Stimulated activated CD4-positive, alpha-beta T cell treated with anti-CD3 and anti-CD28 coated beads, Interleukin-12 subunit alpha, Interleukin-12 subunit beta, amount 100 ng/mL, for 48 hours (primary cell): ENCODE measurements at places on chromosomes 3 and 15.

DNA sequence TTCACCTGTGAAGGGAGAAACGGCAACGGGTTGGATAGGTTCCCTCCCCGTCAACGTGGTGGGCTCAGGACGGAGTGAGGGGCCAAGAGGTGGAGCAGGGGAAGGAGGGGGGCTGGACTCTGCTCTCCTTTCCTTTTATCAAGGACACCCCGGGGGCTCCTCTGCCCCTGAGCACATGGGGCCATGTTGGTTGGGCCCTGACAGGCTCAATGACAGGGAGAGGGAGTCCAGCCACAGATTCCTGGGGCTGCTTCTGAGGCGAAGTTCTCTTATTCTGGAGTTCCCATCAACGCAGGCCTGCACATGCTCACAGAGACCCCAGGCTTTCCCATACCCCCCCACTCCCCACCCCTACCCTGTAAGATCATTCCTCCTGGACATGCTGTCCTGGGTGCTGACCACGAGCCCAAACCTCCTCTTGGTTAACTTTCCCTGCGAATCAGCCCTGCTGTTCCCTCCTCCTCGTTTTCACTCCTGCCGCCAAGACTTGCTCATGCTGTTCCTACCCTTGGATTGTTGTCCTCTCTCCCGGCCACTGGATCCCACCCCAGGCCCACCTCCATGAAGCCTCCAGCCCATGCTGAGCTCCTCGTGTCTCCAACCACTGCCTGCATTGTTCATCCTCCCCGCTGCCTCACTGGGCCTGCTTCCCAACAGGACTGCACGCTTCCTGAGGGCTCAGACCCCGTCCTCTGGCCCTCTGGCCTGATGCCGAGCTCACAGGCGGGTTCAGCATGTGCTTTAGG lies 61.2 kb downstream of the SENP2 start:
- no peak for DNase-seq

GRCh38 chr3:16122661-16123060 lies 51.8 kb upstream of the GALNT15 start:
- DNase-seq: no peak

GRCh38 chr3:23685541-23686258 lies 120.1 kb upstream of the UBE2E1 start:
- DNase-seq: peak; percentile 4

GRCh38 chr3:141070727-141071357 lies 19.7 kb downstream of the SPSB4 start:
- no peak for DNase-seq

DNA sequence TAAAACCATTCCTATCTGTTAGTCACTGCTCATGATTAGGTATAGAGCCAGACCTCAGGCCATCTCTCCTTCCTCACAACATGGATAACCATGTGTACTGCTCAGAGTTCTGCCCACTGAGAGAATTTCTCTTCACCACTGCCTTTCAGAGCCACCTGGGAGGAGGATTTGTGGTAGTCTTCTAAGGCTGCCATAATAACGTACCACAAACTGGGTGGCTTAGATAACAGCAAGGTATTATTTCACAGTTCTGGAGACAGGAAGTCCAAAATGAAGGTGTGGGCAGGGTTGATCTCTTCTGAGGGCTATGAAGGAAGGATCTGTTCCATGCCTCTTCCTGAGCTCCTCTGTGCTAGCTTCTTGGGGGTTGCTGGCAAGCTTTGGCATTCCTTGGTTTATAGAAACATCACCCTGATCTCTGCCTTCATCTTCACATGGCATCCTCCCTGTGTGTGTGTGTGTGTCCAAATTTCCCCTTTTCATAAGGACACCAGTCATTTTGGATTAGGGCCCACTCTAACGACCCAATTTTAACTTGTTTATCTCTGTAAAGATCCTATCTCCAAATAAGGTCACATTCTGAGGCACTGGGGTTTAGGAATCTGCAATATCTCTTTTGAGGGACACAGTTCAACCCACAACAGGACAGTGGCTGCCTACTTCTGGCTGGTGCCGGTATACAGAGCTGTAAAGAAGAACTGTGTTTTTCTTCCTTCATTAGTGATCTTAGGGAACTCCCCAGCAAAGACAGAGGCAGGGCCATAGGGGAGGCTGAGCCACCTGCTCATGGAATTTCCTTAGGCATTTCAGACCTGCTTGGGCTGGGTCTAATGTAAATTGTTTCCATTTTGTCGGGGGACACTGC lies 42.1 kb upstream of the NOX5 start:
- DNase-seq: no peak
